ENCODE measurements at places on chromosomes 12 and 14. TPM values are rescaled to one million over a fixed set of nuclear protein-coding genes. Genes with fewer than 3 reads are reported as not detected.

FGF6 gene
- total RNA-seq: 0.74 TPM

MYBPC1 gene
- total RNA-seq: 85.2 TPM

IL31 gene
- total RNA-seq: not detected

RNFT2 gene
- 1.1 TPM for total RNA-seq

RAD52 gene
- total RNA-seq: 31.6 TPM

CBX5 gene
- total RNA-seq: 83.2 TPM

NGB gene
- total RNA-seq: not detected

TC2N gene
- 46.8 TPM for total RNA-seq

NKX2-1 gene
- not detected for total RNA-seq

TCL1B gene
- total RNA-seq: not detected

ASCL1 gene
- 0.32 TPM for total RNA-seq

All from urinary bladder (tissue), 4 donors.